ENCODE measurements at places on chromosomes 1 and 21.

DNA sequence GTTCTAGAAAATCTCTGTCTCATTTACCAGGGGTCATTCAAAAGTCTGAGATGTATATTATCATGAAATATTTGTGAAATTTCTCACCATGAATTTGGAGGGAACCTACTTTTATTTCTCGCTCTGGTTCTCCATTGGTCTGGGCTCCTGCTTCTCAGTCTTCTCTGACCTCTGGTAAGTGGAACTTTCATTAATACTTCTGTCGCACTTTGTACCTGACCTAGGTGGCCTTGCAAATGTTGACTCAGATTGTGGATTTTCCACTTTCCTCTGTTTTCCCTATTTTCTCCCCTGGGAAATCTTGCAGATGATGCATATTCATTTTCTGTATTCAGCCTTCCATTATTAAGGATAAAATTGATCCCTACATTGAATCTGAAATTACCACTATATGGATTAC lies 53.2 kb downstream of the LRIG2 start:
- no peak for DNase-seq

DNA sequence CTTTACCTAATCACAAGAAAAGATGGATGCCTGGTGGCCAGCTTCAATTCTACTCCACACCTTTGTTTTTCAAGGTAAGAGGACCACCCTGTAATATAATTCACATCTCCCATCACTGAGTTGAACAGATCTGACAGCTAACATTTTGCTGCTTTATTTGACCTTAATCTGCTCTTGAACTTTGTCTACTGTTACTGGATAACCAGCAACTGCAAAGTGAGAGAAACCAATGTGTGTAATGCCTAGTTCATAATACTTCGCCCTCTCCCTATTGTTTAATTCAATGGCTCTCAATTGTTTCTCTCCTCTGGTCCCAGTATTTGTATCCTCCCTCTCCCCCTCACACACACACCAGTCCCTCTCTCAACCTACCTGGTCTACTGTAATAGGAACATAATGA lies 214.4 kb downstream of the DAB1 start:
- DNase-seq, result no peak

GRCh38 chr1:51482881-51483280 lies 36.2 kb downstream of the EPS15 start:
- DNase-seq, result no peak

DNA sequence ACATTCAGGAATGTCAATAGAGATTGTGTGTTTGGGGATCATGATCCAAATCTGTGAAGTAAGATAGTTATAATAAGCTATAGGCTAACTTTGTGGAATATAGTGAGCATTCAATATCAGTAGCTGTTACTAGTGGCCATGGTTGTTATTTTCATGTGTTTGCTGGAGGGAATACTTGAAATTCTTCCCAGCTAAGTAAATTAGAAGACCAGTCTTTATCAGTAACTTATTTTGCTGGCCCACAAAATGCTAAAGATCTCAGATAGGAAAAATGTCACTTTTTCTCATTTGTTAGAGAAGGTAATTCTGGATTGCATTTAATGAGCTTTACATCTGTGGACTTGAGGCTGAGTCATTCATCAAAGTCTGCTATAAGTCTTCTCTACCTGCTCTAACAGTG lies 156.1 kb upstream of the LRRC7 start:
- DNase-seq, result no peak

DNA sequence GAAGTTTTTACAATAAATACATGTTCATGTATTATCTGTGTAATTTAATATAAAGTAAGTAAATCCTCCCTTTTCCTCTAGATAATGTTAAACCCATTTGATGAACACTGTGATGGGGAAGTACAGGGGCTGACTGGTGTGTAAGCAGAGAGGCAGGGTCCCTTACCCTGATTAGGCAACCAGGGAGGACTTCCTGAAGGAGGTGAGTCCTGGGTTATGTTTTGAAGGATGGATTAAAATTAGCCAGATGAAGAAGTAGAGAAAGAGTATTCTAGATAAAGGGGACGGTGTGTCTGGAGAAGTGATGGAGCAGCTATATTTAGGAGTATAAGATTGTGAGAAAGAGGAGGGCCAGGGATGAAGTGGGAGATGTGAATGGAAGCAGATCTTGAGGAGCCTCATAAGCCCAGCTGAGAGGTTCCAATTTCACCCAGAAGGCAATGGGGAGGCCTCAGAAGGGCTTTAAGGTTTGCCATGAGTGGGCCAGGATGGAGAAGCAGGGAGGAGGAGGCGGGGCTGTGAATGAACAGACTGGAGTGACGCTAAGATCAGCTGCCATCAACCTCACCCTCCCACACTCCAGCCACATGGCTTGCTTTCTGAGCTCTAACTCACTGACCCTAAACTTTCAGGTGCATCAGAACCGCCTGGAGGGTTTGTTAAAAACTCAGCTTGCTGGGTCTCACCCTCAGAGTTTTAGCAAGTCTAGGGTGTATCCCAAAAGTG lies 30.9 kb upstream of the ID3 start:
- no peak for DNase-seq

DNA sequence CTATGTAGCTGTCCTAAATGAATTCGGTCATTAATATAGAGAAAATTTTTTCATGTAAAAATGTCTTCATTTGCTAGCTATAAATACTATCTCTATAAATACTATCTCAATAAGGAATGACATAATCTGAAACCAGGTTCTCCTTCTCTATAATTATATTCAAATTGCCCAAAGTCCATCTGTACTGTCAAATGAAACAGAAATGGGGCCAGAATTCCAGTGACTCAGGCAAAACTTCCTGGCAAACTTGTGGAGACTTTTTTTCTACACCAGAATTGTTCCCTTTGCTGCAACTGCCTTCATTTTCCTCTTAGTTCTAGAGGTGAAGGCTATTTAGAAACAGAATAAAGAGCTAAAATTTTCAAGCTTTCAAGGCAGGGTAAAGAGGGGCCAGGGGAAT lies 152.5 kb downstream of the KCNH1 start:
- no peak for DNase-seq
